NCI-H2171 treated with DMSO at 0.1 percent for 48 hours (cell line): ENCODE measurements at places on chromosomes 1 and 21.

DNA sequence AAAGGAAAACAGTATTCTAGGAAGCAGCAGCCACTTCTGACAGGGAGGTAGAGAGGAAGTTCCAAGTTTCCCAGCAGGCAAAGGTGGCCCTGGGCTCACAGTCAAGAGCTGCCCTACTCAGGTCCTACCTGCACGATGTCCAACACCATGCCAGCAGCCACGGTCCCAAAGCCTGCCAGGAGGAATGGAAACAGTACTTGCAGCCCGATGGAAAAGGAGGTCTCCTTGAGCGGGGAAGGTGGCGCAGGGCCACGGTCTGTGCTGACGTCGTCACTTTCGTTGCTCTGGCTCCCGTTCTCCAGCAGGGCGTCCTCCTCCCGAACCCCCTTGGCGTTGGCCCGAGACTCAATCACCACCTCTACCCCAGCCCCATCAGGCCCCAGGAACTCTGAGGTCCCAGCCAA lies 3.1 kb downstream of the SLC41A1 start:
- DNase-seq = no peak

DNA sequence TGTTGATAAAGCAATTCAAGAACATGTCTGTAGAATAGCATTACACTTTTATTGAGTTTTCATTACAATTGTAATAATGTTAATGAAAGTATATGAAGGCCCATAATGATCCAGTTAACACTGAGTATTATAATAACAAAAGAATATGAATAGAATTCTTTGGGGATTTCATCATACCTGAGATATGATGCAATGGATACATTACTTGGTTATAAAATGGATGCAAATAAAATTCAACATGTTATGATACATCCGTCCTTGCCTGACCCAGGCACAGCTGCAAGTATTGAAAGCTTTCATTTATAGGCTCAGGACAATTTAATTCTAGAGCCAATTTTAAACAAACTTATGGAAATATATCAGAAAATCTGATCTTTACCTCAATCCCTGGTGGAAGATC lies 8.2 kb upstream of the KCNA3 start:
- no peak for DNase-seq

DNA sequence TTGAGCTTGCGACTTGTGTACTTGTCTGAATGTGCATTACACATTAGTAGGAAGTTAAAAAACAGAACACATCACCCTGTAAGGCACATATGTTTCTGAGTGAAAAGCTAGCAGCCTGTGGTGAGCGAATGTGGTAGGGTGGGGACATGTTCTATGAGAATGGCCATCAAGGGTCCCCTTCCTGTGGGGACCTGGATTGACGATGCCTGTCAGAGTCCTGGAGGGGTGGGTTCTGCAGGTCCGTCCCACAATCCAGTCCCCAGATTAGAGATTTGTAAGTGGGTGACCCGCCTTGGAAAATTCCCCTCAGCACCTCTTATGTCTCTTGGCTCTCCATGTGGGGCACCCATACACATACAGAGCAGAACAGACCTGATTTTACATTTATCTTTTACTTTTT lies 40.0 kb downstream of the MTARC1 start:
- DNase-seq = no peak

DNA sequence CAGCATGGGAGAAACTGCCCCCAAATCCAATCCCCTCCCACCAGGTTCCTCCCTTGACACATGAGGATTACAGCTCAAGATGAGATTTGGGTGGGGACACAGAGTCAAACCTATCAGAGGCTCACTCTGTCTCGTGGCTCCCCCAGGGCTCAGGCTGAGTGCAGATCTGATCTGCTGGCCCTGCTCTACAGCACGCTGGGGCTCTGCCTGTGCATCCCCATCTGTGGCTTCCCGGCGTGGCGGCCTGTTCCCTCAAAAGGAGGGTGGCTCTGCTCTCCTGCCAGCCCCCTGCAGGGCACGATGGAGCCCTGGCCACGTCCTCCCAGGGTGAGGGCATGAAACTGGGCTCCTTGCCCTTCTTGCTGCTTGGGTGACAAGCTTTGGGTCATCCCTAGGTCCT lies 19.8 kb upstream of the SMYD3 start:
- DNase-seq = no peak

- DNase-seq = no peak
These were observed 31.2 kb downstream of the VAV3 start for GRCh38 chr1:107933736-107934135.

GRCh38 chr1:44947063-44947773 lies 39.2 kb downstream of the EIF2B3 start:
- peak; percentile 99 for DNase-seq

DNA sequence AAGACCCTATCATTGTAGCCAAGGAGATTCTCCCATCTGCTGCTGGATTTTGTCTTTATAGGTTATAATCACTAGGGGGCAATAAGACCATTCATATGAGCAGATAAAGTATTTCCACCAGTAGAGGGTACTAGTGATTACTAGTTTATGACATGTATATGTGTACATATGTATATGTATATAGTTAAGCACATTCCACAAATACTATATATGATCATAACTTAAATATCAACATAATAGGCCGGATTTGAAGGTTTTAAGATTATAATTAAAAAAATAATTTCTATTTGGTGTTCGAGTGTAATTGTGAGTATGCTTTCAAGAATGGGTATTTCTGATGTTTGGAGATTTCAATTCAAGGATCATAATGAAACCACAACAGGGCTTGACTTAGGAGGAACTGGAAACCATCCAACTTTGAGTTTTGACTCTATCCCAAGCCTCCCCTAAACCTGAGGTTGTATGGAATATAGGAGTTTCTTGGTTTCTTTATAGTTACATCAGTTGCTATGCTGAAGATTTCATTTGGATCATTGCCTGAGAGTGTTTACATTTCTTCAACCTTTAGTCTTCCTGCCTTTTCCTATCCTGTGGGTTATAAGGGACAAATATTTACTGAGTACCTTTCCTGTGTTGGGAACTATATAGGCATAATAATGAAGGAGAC lies 16.9 kb downstream of the TCEANC2 start:
- DNase-seq = peak; percentile 99

GRCh38 chr1:94275083-94275482 lies 37.7 kb upstream of the ARHGAP29 start:
- DNase-seq = no peak

DNA sequence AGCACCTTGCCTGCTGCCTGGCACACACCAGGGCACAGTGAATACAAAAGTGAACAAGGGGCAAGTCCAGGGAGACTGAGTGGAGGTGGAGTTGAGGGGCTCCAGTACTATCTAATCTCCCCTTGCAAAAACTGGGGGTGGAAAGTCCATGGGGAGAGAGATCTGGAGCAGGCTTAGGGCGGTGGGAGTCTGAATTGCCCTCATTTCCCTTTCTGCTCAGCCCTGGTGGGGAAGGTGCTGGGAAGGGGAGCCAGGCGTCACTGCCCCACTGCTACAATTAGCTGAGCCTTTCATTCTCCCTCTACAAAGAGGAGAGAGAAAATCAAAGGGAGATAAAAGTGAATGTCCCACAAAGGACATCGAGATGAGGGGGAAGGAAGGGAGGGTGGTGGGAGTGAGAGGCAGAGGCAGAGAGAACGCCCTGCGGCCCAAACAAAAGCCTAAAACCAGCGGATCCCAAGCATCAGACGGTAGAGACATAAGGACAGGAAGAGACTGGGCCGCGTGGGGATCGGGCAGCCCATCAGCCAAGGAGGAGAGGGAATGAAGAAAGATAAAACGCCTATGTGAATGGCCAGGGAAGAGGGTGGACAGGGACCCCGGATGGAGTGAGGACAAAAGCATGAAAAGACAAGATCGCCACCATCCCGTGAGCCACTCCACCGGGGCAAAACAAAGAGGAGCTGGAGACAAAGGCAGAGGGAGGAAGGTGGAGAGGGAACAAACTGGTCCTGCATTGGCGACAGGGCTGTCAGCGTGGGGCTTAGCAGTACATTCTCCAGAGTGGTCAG lies 46.8 kb upstream of the SOX13 start:
- no peak for DNase-seq

GRCh38 chr21:33940164-33940880 lies 24.7 kb upstream of the ATP5PO start:
- DNase-seq = no peak

GRCh38 chr1:48789903-48790302 lies 13.2 kb upstream of the BEND5 start:
- no peak for DNase-seq

DNA sequence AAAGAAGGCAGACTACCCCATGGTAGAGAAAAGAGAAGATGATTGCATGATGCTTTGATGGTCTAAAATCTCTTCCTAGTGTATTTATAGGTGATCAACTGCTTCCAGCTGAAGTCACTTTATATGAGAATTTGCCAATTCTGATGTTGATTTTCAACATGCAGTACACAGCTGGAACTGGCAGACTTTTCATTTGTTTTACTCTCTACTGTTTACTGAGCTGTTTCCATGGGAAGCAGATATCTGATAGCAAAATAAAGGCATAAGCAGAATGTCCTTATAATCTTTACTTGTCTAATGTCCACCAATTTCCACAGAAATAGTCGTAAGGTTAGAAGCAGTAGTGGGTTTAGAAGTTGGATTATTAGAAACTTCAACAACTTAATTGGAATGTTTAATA lies 74.9 kb downstream of the SYDE2 start:
- no peak for DNase-seq

- DNase-seq = peak; percentile 50
These were observed 3.0 kb downstream of the ZC3H12A start for GRCh38 chr1:37477198-37477931.

GRCh38 chr1:6248161-6248776 lies 4.3 kb downstream of the HES3 start:
- no peak for DNase-seq

GRCh38 chr1:183604038-183604808 lies 14.0 kb upstream of the NCF2 start:
- DNase-seq = no peak

DNA sequence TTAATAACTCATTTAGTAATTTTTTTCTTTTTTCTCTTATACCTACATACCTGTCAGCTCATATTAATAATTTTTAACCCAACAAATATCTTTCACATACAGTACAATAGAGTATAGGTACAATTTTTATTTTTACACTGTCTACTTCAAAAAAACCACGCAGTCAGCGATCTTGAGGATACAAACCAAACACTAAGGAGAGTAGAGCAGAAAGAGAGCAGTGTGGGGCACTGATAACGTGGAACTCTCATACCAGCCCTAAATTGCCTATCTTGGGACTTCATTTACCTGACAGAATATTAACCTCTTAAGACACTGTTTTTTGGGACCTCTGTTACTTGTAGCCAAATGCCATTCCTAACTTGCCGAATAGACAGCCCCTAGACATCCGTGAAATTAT lies 5.5 kb downstream of the TRMT1L start:
- no peak for DNase-seq

DNA sequence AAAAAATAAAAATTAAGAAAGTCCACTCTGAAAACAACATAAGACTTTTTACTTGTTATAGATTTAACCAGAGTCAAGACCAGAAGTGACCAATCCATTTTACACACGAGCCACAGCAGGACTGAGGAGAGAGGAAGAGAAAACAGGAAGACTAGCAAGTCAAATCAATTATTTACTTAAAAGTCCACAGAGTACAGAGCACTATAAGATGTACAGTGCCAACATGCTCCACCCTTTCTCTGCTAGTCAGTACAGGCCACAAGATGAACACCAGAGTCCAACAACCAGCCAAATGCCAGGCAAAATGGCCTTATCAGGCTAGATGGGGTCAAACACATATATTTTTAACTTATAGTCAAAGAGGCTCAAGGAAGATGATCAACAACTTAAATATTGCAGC lies 19.5 kb downstream of the LUZP1 start:
- DNase-seq = no peak

GRCh38 chr1:40709100-40709801 lies 17.7 kb downstream of the NFYC start:
- DNase-seq = peak; percentile 97

GRCh38 chr1:97384294-97384968 lies 536.4 kb downstream of the DPYD start:
- no peak for DNase-seq

- DNase-seq = no peak
These were observed 43.7 kb upstream of the ATP6V1G3 start for GRCh38 chr1:198584163-198584562.

GRCh38 chr1:93474321-93474720 lies 26.4 kb downstream of the FNBP1L start:
- DNase-seq = no peak

GRCh38 chr21:33872881-33873515 lies 42.6 kb downstream of the ATP5PO start:
- no peak for DNase-seq

DNA sequence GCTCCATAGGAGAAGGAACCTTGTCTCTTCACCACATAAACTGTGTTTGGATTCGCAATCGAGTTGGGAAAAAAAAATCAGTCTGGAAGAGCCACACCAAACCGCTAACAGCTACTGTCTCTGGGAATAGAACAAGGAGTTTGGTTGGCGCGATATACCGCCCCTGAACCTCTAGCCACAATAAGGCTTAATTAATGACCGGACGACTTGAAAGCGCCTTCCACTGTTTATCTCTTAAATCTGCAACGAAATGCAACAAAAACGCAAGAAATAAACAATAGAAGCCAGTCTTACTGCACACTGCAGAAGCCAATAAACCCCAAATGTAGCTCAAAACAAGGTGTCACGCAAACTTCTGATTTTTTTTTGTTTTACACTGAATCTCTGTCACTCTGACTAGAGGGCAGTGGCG lies 10.9 kb downstream of the BTBD19 start:
- DNase-seq = no peak

DNA sequence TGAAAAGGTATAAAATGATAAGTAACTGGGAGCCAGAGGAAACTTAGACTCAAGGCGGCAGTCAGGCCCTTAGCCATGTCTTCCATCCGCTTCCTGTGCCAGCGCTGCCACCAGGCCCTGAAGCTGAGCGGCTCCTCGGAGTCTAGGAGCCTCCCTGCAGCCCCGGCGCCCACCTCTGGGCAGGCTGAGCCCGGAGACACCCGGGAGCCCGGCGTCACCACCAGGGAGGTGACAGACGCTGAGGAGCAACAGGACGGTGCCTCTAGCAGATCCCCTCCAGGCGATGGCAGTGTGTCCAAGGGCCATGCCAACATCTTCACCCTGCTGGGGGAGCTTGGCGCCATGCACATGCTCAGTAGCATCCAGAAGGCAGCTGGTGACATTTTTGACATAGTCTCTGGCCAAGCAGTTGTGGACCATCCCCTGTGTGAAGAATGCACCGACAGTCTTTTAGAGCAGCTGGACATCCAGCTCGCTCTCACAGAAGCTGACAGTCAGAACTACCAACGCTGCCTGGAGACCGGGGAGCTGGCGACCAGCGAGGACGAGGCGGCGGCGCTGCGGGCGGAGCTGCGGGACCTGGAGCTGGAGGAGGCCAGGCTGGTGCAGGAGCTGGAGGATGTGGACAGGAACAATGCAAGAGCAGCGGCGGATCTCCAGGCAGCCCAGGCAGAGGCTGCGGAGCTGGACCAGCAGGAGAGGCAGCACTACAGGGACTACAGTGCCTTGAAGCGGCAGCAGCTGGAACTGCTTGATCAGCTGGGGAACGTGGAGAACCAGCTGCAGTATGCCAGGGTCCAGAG lies at the start of gene BECN2:
TSS of gene BECN2 (plus strand) at position 76 of the 803 bp plus-strand sequence. CDS start at position 76, 0 bp downstream.
- DNase-seq = no peak
